ENCODE measurements at places on chromosomes 7 and 10.

DNA sequence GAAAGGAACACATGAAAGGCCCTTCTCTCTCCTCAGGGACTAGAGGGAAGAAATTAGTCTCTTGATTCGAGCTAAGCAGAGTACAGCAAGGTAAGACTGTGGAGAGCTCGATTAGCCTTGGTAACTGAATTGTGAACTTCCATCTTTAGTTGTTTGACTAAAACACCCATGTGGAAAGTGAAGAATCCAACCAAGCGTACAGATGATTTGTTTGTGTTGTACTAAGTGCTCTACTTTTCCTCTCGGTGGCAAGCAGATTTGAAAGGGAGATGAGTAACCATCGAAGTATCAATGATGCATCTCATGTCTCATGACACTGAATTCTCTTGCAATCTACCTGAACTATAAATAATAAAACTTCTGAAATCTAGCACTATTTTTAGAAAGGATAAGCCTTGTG lies 80.7 kb downstream of the FZD1 start:
- DNase-seq = no peak

- DNase-seq = peak; percentile 73
These were observed 70.3 kb upstream of the KMT2E start for GRCh38 chr7:104943502-104944343.

DNA sequence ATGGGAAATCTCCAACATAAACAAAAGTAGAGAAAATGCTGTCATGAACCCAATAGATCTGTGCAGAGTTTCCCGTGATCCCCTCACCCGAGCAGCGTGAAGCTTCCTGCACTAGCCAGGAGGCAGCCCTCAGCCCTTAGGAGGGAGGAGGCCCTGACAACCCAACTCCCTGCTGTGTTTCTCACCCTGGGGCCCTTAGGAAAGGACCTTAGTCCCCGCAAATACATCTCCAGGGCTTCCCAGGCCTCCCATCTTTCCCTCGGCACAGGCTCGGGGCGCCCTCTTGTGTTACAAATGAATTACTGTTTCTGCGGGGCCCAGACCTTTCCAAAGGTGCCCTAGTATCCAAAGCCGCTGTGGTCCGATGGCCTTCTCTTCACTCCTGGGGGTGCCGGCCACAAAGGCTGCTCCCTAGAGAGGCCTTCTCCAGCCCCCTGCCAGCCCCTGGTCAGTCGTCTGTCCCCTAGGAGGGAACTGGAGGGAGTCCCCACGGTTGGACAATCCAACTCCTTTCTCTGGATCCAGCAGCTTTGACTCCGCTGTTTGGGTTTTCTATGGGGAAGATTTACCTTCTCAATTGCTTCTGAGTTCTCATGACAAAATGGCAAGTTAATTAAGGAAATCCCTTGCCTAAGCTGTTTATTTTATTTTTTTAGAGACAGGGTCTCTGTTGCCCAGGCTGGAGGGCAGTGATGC lies 49.9 kb upstream of the SH2B2 start:
- DNase-seq = peak; percentile 69

GRCh38 chr7:2248984-2249694 lies 7.1 kb downstream of the NUDT1 start:
- peak; percentile 49 for DNase-seq

DNA sequence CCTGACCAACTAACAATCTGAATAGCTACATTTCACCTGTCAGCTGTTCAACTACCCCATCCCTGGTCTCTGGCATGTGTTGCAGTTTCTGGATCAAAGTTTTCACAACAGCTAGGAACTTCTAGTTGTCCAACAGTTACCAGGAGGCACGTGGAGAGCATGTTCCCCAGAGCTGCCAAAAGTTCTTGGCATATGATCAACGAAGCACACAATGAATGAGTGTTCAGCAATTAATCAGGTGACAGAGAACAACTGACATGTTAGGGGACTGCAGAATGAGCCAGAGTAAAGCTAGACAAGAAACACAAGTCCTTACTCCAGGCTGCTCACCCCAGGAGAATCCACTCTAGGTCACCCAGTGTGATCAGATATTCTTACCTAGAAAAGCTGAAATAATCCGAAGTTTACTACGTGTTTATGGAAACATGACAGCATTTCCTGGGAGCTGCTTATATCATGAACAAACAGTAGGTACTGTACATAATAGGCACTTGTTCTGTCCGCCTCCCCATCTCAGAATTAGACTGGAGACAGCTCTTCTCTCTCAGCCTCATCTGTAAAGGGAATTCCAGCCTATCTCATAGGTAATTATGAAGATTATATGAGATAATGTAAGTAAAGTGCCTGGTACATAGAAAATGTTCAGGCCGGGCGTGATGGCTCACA lies 50.6 kb downstream of the ZNF438 start:
- no peak for DNase-seq

DNA sequence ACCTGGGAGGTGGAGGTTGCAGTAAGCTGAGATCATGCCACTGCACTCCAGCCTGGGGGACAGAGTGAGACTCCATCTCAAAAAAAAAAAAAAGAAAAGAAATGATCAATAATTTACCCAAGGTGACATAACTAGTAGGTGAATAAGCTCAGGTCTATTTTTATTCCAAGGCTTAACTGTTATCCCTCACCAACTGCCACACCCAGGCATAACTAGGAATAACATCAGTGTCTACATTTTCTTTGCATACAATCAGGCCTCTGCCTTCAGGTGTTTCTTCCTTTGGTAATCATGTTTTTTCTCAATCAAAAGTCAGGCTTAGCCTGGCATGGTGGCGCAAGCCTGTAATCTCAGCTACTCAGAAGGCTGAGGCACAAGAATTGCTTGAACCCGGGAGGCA lies 26.6 kb downstream of the CPEB3 start:
- DNase-seq = no peak
